ENCODE measurements at places on chromosomes 13 and 19. TPM values are rescaled to one million over a fixed set of nuclear protein-coding genes. Genes with fewer than 3 reads are reported as not detected.

GRCh38 chr19:1265615-1266128 lies 3.5 kb upstream of the CIRBP start:
- DNase-seq, result no peak

- DNase-seq, result peak; percentile 19
Observed at GRCh38 chr13:79451500-79451962, 29.4 kb upstream of the NDFIP2 start.

Gene MYBPC2
- total RNA-seq, result not detected

Gene LAIR1
- 36.1 TPM for total RNA-seq

Gene RNF17
- not detected for total RNA-seq

DNA sequence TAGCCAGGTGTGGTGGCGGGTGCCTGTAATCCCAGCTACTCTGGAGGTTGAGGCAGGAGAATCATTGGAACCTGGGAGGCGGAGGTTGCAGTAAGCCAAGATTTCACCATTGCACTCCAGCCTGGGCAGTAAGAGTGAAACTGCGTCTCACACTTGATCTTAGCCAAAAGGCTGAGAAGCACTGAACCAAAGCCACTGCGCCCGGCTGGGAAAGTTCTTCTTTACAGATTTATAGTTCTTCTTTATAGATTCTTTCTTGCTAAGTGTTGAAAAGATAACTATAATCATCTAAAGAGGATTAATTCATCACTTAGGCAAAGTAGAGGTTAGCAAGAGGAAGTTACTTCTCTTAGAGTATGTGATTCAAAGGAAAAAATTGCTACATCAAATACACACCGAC lies 11.1 kb downstream of the ZNF417 start:
- no peak for DNase-seq

GRCh38 chr19:33263325-33264023 lies 37.8 kb upstream of the SLC7A10 start:
- DNase-seq, result no peak

Gene MARCHF2
- total RNA-seq, result 45.8 TPM

DNA sequence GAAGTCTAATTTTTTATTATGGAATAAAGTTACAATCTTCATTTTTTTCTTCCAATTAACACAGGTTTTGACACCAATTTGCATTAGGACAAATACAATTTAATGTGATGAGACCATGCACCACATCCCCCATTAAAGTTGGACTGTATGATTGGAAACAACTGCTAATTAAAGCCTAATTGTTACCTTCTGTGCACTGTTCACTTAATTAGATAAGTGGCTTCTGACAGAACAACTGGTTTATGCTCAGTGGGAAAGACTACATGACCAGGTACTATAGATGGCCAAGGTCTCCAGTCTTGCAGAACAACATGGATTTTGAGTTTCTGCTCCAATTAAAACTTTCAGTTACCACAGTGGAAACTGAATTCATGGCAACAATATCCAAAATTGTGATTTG lies 198.1 kb downstream of the FGF14 start:
- no peak for DNase-seq

DNA sequence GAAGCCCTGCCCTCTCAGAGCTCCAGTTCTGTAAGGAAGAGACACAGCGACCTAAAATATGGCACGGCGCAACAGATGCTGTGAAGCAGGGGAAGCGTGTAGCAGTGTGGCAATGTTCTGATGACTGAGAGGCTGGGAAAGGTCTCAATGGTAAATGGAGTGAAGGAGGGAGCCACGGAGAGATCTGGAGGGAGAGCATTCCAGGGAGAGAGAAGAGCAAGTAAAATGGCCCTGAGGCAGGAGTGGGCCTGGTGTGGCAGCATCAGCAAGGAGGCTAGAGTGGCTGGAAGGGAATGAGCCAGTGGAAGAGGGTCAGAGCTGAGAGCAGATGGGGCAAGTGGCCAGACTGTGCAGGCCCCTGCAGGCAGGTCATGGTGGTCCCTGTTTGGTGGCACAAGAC lies 16.4 kb downstream of the RCN3 start:
- no peak for DNase-seq

GRCh38 chr13:39040206-39040605 lies 1.9 kb downstream of the NHLRC3 start:
- DNase-seq, result no peak

Gene C19orf73
- 2.7 TPM for total RNA-seq

Gene LIM2
- total RNA-seq, result not detected

- no peak for DNase-seq
Observed at GRCh38 chr13:33380487-33381079, 95.0 kb upstream of the STARD13 start.

- DNase-seq, result no peak
Observed at GRCh38 chr19:10565028-10565566, 713 bp downstream of the KRI1 start.

GRCh38 chr19:7924241-7924640 lies 1.7 kb downstream of the CTXN1 start:
- no peak for DNase-seq

DNA sequence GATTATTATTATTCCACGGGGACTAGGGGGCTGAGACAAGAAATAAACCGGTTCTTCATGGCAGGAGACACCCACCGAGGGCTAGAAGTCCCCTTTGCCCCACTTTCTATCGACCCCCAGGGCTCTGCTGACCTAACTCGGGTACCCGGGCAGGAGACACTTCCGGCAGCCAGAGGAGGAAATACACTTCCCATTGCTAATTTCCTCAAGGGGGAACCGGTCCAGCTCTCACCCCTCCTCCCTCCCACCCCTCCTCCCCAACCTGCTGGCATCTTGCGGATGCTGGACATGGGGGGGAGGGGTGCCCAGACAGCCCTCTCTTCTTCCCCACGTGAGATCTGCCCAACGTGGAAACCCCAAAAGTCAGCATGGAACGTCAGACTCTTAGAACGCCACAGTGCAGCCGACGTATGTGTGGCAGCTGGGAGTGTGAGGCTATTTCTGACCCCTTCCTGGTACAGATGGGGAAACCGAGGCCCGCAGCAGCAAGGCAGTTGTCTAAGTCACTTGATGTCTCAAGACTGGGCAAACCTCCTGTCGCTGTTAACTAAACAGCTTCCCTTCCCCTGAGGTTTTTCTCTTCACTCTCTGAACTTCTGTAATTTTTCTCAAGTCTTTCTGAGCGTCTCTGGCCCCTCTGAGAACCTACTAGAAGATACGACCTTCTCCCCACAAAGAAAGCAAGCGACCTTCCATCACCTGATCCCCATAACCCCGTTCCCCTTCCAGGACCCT lies 3.6 kb downstream of the GPR4 start:
- no peak for DNase-seq

Gene PRRG2
- 18.2 TPM for total RNA-seq

Gene LILRA5
- total RNA-seq, result 1.1 TPM

DNA sequence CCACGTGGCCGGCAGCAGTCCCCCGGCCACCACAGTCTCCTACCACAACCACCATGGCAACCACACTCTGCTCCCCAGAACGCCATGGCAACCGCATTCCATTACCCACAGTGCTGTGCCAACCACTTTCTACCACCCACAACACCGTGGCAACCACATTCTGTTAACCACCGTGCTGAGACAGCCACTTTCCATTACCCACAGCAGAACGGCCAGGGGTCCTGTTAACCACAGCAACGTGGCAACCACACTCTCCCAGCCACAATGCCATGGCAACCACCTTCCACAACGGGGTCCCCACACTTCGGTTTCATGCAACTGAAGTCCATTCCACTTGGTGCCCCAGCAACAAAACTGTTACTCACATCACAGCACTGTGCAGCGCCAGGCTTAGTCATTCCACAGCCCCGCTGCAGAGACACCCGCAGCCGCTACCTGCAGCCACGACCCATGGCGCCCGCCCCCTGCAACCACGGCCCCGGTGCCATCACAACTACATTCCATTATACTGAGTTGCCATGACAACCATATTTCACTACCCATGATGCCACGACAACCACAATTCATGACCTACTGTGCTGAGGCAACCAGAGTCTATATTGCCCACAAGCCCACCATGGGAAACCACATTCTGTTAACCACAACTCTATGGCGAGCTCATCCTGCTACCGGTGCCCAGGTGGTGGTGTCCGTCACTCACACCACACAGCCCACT lies 10.0 kb downstream of the DPF1 start:
- DNase-seq, result no peak

GRCh38 chr19:11088506-11089253 lies 583 bp upstream of the LDLR start:
- DNase-seq, result peak; percentile 55

DNA sequence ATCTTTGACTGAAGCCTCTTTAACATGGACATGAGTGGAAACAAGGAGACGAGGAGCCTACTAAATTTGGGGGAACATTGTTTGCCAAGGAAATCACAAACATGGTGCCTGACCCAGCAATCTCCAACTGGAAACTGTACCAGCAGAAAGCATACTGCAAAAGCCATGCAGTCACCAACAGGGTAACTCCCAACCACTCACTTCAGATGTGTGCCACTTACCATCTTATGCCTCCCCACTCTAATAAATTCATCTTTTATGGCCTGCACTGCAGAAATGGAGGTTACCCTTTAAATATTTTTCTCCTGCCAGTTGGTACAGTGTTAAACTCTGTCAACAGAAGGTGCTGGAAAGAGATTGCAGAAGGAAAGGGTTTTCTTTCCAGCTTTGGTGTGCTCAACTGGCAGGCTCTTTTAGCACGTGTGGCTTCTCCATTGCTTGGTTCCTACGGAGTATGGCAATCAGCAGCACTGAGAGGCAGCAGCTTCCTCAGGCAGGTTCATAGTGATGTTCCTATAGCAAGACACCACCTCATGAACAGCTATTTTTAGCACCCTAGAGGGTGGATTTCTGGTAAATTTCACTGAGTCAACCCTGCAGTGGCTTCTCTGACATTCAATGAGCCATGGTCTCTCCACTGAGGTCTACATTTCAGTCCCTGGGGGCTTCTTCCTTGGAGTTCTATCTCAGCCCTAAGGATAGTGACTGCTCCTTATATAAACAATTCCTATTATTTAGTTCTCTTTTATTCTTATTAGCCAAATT lies 21.4 kb downstream of the MIR17HG start:
- DNase-seq, result no peak

Gene KMT5C
- 24.9 TPM for total RNA-seq

Gene F7
- 0.26 TPM for total RNA-seq

GRCh38 chr13:21997726-21998125 lies 326.9 kb downstream of the FGF9 start:
- no peak for DNase-seq

- no peak for DNase-seq
Observed at GRCh38 chr19:2603334-2603733, 99.2 kb downstream of the GNG7 start.

Gene ELSPBP1
- total RNA-seq, result not detected

DNA sequence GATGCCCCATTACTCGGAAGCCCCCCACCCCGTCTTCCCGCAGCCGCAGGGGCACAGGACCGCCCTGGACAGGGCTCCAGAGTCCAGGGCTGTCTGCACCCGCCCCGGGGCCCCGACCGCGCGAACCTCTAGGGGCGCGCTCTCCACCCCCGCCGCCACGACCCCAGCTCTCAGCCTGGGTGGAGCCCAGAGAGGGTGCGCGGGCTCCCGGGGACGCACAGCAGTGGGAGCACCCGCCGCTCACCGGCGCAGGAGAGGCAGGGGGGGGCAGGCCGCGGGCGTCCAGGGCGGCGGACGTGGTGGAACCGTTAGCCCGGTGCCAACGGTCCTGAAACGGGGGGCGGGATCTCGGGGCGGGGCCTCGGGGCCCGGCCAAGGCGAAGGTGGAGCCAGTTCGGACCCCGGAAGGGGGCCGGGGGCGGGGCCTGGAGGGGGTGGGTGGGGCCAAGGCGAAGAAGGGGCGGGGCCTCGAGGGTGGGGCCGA lies at the start of gene ATP8B3:
Gene ATP8B3, minus strand, starts transcription at position 335 of the 484 bp plus-strand sequence. CDS start 540 bp downstream, outside the sequence.
- DNase-seq, result no peak

GRCh38 chr13:32415019-32415418 lies 12.9 kb downstream of the N4BP2L1 start:
- no peak for DNase-seq

DNA sequence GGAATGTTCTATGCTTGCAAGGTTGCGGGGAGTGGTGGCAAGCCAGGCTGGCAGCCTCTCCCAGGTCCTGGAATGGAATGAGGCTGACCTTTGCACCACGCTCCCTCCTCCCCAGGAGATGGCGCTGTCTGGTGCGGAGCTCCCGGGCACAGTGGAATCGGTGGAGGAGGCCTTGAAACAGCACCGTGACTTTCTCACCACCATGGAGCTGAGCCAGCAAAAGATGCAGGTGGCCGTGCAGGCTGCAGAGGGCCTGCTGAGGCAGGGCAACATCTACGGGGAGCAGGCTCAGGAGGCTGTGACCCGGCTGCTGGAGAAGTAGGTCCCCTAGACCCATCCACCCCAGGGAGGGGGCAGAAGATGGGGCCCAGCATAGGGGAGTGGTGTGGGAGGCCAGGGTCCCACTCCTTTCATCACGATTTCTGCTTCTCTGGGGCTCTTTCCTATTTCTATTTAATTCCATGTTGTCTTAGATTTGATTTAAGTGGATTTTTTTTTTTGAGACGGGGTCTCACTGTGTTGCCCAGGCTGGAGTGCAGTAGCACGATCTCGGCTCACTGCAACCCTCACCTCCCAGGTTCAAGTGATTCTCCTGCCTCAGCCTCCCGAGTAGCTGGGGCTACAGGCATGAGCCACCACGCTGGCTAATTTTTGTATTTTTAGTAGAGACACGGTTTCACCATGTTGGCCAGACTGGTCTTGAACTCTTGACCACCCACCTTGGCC lies 53.2 kb upstream of the SHKBP1 start:
- DNase-seq, result peak; percentile 85

Gene TRAPPC2B
- 10.6 TPM for total RNA-seq

GRCh38 chr19:47100290-47100689 lies 13.3 kb downstream of the ZC3H4 start:
- DNase-seq, result no peak

DNA sequence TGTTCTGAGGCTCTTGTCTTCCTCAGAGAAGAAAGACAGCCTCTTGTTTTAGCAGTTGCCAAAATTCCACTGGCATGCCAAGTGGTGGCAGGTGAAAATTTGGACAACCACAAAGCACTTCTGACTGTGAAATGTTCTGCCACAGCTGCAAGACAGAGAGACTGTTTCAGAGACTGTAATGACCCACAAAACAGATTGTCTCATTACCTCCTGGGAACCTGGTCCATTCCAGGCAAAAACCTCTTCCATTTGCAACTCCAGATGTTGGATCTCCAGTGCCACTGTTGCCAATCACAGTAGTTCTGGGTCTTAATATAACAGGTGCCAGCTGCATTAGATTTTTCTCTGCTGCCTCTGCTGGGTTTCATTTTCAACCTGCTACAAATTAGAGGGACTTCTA lies 911.5 kb downstream of the UQCRFS1 start:
- no peak for DNase-seq

GRCh38 chr19:18951721-18952281 lies 10.8 kb upstream of the HOMER3 start:
- DNase-seq, result no peak

- no peak for DNase-seq
Observed at GRCh38 chr19:4094761-4095487, 28.2 kb upstream of the ZBTB7A start.

GRCh38 chr19:4319067-4319718 lies 14.8 kb downstream of the FSD1 start:
- DNase-seq, result no peak

All from mucosa of gallbladder (tissue), 1 donor.